ENCODE measurements at places on chromosomes 3 and 15.

- DNase-seq = no peak
Observed at GRCh38 chr3:58299075-58299474, 7.0 kb upstream of the RPP14 start.

- no peak for DNase-seq
Observed at GRCh38 chr3:3117651-3118050, 7.5 kb upstream of the IL5RA start.

DNA sequence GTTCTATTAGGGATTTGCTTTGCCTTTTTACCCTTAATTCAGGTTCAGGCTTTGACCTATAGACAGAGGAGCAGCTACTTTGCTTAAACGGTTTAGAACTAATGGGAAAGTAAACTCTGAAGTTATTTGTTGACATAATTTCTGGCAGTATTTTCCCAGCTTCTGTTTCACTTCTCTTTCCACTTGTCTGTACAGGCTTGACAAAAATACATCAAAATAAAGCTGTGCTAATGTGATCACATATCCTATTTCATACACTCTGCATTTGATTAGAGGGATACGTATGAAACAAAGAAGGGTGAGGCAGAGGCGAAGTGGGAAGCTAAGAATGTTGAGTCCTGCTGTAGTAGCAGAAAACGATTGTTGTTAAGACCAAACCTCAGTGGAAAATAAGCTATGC, 389.1 kb upstream of the RARB start:
- DNase-seq = no peak

- DNase-seq = no peak
Observed at GRCh38 chr3:126516152-126516935, 1.2 kb downstream of the UROC1 start.

DNA sequence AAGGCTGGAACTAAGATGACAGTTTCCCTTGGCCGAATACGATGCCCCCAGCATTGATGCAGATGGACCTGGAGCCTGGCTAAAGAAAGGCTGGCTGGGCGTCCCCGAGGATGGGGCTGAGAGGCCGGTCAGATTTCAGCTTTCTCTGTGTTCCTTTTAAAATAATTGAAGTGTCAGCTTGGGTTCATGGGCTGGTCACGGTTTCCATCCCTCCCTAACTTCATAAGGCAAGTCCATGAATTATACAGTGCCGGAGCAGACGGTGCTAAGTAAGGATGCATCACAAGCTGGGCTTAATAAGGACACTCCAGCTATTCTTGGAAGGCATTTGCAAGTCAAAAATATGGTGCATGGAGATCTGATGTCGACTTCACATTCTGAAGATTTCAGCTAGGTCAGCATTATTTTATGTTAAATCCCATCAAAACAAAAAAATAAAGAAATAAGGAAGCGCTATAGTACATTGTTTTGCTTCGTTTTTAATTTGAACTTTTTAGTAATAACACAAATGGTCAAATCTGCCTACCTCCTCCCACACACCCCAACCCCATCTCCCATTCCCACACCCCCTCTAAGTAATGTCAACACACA, 220.8 kb downstream of the RPLP1 start:
- no peak for DNase-seq

- DNase-seq = no peak
Observed at GRCh38 chr3:125120379-125121122, 64.8 kb upstream of the HEG1 start.

GRCh38 chr3:187264021-187264420, 27.5 kb downstream of the MASP1 start:
- DNase-seq = no peak

- DNase-seq = no peak
Observed at GRCh38 chr15:33119273-33119672, 75.2 kb downstream of the FMN1 start.

DNA sequence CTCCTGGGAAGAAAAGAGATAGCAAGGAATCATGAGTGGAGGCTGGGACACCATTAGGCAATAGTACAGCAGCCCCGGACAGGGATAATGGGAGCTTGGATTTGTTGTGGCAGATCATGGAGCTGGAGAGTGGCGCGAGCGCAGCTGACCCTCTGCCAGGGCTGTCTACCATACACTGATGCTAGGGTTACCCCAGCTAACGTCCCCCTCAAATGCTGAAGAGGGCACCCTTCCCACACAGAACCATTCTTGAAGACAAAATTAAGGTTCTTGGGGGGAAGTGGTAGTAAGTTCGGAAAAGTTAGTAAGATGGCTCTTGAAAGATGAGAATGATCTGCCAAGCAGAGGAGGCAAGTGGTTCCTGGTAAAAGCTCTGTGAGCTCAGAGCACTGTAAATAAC, 61.1 kb downstream of the ST3GAL6 start:
- no peak for DNase-seq

- DNase-seq = no peak
Observed at GRCh38 chr3:53293867-53294266, 38.0 kb upstream of the TKT start.

DNA sequence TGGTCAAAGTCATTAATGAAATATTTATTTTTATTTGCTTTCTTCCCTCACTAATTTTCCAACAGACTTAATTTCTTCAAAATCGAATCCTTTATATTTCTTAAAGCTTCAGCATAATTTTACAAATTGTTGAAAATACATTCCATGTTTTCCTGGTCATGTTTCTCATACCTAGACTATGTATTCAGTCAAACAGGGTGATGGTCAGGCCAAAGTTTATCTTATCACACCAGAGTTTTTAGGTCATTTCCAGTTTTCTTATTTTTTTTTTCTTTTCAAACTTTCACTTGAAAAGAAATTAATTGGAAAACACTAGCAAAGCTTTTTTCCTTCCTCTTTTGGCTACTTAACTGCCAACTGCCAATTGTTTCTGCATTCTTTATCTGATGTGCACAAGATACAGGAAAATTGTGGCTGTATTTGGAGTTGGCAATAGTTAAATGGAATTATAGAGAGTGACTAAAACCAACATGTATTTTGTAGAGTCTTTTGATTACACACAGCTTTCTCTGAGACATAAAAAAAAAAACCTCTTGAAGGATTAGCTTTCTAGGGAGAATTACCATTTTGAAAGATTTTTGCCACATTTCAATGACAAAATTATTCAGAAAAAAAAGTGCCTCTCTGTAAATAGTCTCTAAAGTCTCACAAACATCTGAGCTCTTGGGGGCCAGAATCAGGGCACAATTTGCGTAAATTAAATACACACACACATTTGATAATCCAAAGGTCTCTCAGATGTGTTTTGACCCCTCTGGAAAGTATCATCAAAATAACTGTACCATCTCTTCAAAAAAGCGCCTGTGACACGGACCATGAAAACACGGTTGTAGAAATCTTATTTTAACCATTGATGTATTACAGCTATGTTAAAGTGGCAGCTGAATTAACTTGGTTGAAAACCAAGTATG, 603.2 kb upstream of the KCNMB2 start:
- DNase-seq = no peak

Data from stimulated activated CD8-positive, alpha-beta memory T cell treated with anti-CD3 and anti-CD28 coated beads, Interleukin-4, amount 100 ng/mL, for 4 hours (primary cell).